ENCODE measurements at places on chromosomes 12 and 14. TPM values are rescaled to one million over a fixed set of nuclear protein-coding genes. Genes with fewer than 3 reads are reported as not detected.

HOXC6 gene
- total RNA-seq: 1.7 TPM

POTEG gene
- total RNA-seq: not detected

GOLGA3 gene
- 89.9 TPM for total RNA-seq

CCDC38 gene
- not detected for total RNA-seq

NKX2-1 gene
- total RNA-seq: not detected

RAPGEF3 gene
- 41.0 TPM for total RNA-seq

CD69 gene
- not detected for total RNA-seq

OLR1 gene
- total RNA-seq: not detected

BIN2 gene
- not detected for total RNA-seq

PMEL gene
- 0.67 TPM for total RNA-seq

OR4K17 gene
- total RNA-seq: not detected

RAP1B gene
- 188 TPM for total RNA-seq

GLS2 gene
- 4.5 TPM for total RNA-seq

PAH gene
- 0.17 TPM for total RNA-seq

PTPRQ gene
- 0.17 TPM for total RNA-seq

PTHLH gene
- 200 TPM for total RNA-seq

YLPM1 gene
- total RNA-seq: 52.4 TPM

C14orf180 gene
- total RNA-seq: not detected

SLC6A13 gene
- total RNA-seq: 0.50 TPM

CPNE6 gene
- total RNA-seq: not detected

SMIM41 gene
- 0.17 TPM for total RNA-seq

MMP17 gene
- 0.50 TPM for total RNA-seq

RFLNA gene
- 3.2 TPM for total RNA-seq

NXPH4 gene
- total RNA-seq: 0.67 TPM

MTRFR gene
- total RNA-seq: 11.5 TPM

C12orf60 gene
- total RNA-seq: 0.83 TPM

WASHC4 gene
- total RNA-seq: 75.2 TPM

NANOG gene
- not detected for total RNA-seq

DNAJC22 gene
- 0.14 TPM for total RNA-seq

TMEM119 gene
- not detected for total RNA-seq

OAS1 gene
- 4.0 TPM for total RNA-seq

MUCL1 gene
- not detected for total RNA-seq

RDH16 gene
- 0.19 TPM for total RNA-seq

FZD10 gene
- total RNA-seq: not detected

INHBE gene
- total RNA-seq: 0.27 TPM

PPP1R1A gene
- total RNA-seq: not detected

SUSD6 gene
- 45.6 TPM for total RNA-seq

ZFHX2 gene
- 0.17 TPM for total RNA-seq

TAS2R9 gene
- not detected for total RNA-seq

KCNH3 gene
- total RNA-seq: under 0.01 TPM

CACNA1C gene
- total RNA-seq: 11.0 TPM

TTC9 gene
- total RNA-seq: 1.8 TPM

ITGB7 gene
- total RNA-seq: 1.8 TPM

ACOT6 gene
- total RNA-seq: not detected

PLBD1 gene
- not detected for total RNA-seq

GPR68 gene
- not detected for total RNA-seq

HECTD1 gene
- total RNA-seq: 120 TPM

ABCD2 gene
- total RNA-seq: under 0.01 TPM

A2ML1 gene
- total RNA-seq: 5.3 TPM

SSPN gene
- total RNA-seq: 11.0 TPM

PLCZ1 gene
- 0.67 TPM for total RNA-seq
